ENCODE measurements at places on chromosomes 1 and 21.

DNA sequence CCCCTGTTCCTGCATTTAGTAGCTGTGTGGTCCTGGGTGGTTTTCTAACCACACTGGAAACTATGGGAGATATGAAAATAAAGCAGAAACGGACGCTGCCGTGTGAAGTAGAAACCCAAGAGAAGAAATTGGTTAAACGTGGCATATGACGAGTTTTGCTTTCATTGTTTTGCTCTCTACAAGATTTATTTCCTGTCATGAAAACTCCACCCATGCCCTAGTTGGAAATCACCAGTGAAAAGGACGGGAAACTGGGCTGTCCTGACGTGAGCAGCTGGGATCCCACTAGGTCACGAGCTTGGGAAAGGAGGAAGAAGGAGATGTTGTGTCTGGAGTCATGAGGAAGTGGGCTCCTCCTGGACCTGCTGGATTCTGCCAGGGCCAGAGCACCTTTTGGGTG, 120.8 kb upstream of the GADD45A start:
- no peak for DNase-seq

GRCh38 chr1:236716160-236716559, 29.9 kb downstream of the ACTN2 start:
- no peak for DNase-seq

GRCh38 chr1:57348921-57349320, 74.9 kb downstream of the DAB1 start:
- DNase-seq: no peak

- peak; percentile 50 for DNase-seq
Measured at GRCh38 chr1:166933633-166934032, 41.7 kb downstream of the ILDR2 start.

GRCh38 chr1:201127755-201128455, 921 bp upstream of the ASCL5 start:
- DNase-seq: no peak

DNA sequence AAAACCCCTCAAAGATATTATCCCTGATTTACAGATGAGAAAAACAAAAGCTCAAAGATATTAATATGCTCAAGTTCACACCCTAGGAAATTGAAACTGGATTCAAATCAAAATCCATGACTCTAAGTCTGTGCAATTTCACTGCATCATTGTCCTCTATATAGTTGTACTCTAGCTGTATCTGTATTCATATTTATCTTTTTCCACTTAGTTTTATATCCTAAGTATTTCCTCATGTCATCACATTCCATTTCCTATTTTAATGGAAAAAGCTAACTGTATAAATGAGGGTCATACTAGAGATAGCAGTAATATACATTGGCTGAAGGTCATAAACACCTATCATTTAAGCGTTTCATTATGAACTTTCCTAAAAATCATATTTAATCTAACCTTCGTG, 42.2 kb upstream of the RALGPS2 start:
- DNase-seq: no peak

- DNase-seq: peak; percentile 62
Measured at GRCh38 chr1:17119076-17119772, at the start of gene PADI2. Gene PADI2 (minus strand): TSS chr1:17119451. CDS start chr1:17119371, 80 bp downstream.

DNA sequence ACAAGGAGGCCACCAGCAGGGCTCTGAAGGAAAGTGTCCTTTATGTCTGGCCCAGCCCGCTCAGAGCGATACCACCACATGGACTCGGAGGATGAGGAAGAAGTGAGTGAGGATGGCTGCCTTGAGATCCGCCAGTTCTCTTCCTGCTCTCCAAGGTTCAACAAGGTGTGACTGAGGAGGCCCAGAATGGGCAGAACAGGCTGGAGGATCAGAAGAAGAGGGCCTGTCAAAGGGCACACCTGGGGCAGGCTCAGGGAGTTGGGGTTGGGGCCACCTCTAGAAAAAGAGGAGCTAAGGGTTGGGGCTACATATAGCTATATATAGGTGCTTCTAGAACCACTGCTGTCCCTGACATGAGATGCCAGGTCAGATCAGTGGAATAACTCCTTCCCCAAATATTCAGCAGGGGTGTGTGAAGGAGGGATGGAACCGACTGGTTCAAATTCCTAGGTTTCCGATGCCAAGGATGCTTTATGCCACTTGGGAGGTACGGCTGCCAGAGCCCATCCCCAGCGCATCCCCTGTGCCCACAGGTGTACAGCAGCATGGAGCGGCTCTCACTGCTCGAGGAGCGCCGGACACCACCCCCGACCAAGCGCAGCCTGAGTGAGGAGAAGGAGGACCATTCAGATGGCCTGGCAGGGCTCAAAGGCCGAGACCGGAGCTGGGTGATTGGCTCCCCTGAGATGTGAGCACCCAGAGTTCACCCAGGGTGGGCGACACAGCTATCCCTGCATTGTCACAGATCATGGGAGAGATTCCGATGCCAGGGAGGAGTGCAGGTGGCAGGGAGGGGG, 102.2 kb downstream of the PIK3R3 start:
- no peak for DNase-seq

- no peak for DNase-seq
Measured at GRCh38 chr1:89261926-89262515, 10.6 kb downstream of the GBP5 start.

DNA sequence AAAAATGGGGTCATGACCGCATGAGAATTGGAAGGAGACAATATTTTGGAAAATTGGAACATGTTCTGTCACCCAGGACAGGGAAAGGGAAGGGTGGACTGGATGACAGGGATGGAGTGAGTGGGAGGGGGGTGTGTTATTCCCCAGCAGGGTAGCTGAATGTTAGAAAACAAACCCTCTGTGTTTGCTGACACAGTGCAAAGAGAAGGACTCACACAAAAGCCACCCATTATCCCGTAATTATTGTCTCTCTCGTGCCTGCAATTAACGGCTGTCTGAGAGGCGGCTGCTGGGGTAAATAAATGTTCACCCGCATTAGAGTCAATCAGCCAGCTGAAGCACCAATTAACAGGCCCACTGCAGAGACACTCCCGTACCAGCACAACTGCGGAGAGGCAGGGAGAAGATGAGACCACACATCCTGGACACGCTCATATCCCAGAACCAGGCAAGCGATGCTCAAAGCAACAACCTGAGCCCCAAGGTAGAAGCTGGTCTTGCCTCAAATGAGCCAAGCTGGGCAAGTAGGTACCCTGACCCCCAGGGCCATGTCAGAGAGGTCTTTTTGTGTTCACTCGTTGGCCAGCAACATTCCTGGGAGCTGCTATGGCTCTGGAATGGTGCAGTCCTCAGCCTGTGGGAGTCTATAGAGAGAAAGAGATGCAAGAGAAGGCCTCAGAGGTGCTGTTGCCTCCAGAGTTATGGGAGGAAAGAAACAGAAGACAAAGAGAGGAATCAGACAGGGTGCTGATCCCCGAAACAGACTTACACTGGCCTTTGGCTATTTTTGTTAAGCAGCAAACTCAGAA, 19.4 kb downstream of the PLEKHA6 start:
- no peak for DNase-seq

- DNase-seq: peak; percentile 47
Measured at GRCh38 chr1:61426254-61426653, 298.7 kb downstream of the TM2D1 start.

DNA sequence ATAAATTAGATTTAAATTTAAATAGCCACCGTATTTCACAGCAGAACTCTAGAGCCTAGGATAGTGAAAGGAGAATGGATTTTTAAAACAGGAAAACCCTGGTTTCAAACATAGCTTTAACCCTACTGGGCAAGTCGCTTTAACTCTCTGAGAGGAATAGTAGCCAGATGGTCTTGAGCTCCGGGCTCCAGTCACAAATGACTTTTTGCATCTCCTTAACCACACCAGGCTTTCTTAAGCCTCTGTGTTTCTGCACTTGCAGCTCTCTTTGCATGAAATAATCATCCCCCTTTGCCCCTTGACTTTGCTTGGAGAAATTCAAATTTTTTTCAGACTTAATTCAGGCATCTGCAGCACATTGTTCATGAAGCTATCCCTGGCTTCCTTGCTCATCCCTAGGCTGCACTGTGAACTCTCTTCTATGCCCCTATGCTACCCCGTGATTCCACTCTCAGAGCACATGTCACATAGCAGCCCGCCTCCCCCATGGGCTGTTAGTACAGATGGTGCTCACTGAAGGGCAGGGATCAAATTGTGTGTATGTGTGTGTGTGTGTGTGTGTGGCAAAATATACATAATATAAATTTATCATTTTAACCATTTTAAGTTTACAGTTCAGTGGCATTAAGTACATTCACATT, 68.8 kb upstream of the DAB1 start:
- DNase-seq: no peak

DNA sequence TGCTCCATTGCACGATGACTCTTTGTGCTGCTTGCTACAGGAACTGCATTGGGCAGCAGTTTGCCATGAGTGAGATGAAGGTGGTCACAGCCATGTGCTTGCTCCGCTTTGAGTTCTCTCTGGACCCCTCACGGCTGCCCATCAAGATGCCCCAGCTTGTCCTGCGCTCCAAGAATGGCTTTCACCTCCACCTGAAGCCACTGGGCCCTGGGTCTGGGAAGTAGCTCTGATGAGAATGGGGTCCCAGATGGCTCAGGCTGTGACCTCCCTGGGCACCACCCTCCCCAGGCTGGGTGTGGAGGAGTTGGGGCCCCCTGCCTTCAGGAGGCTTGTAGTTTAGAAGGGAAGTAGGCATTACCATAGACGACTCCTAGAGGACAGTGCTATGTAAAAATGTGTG, 19.7 kb downstream of the CYP4B1 start:
- DNase-seq: no peak

DNA sequence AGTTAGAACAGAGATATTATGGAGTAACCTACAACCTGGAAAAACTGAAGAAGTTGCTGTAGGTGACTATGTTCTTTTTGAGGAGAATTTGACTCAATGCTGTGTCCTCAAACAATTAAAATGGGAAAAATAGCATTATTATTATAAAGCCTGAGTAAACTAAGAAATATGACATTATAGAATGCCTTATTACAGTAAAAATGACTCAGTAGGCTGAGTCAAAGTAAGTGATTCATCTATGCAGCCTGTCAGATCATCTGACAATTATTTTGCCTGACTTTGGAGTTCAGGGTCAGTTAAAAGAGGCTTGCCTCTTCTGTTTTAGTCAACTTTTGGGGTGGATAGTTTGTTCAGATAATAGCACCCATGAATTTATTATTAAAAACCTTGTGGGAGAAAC, 150.8 kb upstream of the PTGFR start:
- DNase-seq: no peak

GRCh38 chr21:45104560-45104959, 30.2 kb downstream of the ADARB1 start:
- DNase-seq: no peak

GRCh38 chr1:65827346-65827745, 34.7 kb downstream of the PDE4B start:
- no peak for DNase-seq

DNA sequence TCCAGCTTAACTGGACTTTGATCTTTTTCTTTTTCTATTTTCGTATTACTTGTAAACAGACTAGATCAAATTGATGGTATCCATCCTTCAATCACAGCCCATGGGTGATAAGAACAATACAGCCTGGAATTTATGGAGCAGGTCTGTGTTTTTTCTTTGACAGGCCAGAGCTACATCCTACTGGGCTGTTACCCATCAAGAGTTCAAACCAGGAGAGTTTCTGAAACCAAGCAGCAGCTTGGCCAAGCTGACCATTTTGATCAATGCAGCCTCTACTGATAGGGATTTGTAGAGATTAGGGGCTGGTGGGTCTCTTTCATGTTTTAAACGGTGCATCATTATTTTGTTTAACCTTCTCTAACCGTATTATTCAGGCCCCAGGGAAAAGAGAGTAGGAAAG, 24.3 kb upstream of the CCDC190 start:
- no peak for DNase-seq

DNA sequence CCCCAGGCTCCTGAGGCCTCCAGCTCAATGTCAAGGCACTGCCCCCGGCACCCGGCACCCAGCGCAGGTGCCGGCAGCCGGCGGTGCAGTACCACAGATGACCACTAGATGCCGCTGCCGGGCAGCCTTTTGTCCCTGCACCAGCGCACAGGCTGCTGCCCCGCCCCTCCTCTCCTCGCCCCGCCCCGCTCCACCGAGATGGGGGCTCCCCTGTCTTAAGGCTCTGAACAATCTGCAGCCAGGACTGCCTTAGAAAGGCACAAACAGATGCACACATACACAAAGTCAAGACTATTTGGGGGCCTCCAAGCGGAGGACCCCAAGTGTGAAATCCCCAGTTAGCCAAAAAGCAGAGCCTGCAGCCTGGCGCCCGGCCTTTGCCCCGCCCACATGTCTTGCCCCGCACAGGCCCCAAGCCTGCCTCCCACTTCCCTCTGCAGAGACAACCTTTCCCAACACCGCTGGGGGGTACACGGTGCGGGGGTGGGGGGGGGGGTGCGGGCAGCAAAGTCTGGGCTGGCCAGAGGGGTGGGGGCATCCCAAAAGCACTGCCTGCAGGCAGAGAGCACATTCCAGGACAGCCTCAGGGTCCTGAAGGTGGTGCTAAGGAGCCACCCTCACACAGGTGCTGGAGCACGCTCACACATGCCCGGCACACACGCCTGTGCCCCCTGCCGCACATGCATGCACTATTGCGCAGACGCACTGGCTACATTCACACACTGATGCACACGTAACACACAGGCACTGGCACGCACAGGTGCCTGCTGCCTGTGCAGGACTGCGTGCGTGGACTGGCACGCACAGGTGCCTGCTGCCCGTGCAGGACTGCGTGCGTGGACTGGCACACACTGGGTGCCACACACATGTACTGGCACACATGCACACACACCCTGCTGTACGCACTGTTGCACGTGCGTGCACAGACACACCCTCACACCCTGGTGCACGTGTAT, 37.1 kb downstream of the ARHGEF16 start:
- peak; percentile 51 for DNase-seq

DNA sequence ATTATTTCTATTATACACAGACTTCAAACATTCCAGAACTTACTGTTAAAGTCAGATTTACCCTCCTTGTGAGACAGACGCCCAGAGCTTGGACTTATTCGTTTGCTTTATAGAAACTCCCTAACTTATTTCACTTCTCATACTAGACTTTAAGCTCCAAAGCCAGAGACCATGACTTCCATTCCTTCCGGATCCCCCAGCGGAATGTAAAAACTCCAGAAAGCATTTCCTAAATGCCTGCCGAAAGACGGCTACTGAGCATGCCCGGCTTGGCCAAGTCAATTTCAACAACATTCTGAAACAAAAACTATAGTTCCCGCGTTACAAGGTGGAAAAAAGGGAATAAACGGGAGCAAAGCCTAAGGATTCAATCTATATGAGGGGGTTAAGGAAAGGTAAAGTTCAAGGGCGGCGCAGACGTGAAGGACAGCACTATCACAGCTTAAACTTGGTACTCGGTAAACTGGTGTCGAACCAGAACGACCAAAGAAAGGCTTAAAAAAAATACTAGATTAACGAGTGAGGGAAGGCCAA, 1.1 kb downstream of the USP48 start:
- DNase-seq: peak; percentile 51
